ENCODE measurements at places on chromosomes 7 and 10.

- DNase-seq, result no peak
Observed at GRCh38 chr10:77861366-77861765, 65.2 kb downstream of the DLG5 start.

- no peak for DNase-seq
Observed at GRCh38 chr10:92880917-92881316, 32.6 kb downstream of the EXOC6 start.

- DNase-seq, result no peak
Observed at GRCh38 chr7:101854084-101854865, 36.8 kb downstream of the CUX1 start.

GRCh38 chr7:135761751-135762488 is 13.3 kb upstream of the FAM180A start:
- no peak for DNase-seq

GRCh38 chr7:43838201-43838658 is 31.1 kb downstream of the MRPS24 start:
- no peak for DNase-seq

DNA sequence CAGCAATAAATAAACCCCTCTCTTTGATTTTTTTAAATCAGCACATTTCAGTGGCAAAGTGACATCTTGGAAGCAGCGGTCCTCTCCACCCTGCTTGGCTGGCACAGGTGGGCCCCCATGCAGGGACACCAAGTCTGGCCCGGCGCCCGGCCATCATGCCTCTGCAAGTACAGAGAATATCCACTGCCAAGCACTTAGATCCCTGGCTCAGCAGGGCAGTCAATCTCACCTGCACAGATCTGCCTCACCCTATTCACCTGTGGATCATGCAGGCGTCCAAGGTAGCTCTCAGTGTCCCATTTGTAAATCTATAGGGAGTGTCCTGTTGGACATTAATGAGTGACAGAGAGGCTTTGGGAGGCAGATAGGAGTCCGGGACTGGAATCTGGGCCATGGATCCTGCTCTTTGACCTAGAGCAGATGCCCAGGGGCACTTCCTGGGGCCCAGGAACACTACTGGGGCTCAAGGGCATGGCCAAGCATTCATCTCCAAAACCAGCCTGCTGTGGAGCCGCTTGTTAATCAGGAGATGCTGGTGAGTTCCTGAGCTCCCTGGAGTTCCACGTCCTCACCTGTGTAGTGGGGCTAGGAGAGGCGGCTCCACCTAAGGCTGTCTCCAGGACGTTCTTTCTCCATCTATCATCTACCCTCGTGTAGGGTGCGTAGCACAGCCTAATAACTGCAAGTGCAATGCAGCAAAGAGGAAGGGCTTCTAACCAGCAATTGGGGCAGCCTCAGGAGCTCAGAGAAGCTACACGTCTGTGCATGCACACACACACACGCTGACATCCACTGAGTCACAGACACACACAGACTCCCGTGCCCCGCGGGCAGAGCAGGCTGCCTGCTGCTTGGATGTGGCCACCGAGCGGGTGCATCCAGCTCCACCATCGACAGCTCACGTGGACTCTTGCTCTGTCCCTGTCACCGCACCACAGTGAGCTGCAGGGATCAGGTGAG is 123.6 kb downstream of the OAT start:
- no peak for DNase-seq

GRCh38 chr10:49294731-49295130 is 4.2 kb upstream of the C10orf71 start:
- DNase-seq, result no peak

DNA sequence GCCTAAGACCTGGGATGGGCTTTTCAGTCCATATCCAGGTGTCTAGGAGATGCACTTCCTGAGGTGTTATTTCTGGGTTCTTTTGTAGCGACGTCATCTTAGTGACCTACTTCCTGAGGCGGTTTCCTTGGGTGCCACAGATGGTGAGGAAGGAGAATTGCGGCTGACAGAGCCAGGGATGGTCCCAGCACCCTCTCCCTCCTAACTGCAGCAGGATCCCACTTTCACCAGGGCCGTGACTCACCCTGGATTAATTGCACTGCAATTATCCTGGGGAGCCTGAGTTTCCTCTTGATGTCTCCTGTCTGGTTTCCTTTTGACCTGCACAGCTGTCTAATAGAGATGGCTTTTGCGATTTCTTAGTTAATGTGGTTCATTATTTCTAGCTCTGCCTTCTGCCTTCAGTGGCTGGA is 271.7 kb downstream of the TCF7L2 start:
- DNase-seq, result peak; percentile 80

- no peak for DNase-seq
Observed at GRCh38 chr10:6009150-6009549, 31.8 kb upstream of the IL15RA start.

DNA sequence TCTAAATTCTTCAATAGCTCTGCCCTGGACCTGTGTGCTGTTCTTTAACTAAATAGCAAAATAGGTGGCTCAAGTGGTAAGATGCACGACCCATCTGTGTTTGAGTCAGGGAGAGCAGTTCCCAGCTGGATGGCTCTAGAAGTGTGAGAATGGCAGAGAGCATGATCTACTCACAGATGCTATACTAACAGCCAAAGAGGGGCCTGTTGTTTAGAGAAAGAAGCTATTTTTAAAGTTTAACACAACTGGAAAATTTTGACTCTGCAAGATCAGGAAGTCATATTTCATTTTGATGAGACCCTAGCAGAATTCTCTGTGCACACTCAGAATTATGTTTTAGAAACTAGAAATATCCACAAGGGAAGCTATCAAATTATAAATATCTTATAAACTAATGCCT is 87.4 kb upstream of the PIP4K2A start:
- no peak for DNase-seq

GRCh38 chr7:16114071-16114470 is 307.3 kb downstream of the CRPPA start:
- DNase-seq, result no peak

Data from endodermal cell (in vitro differentiated cells).